Stimulated activated CD8-positive, alpha-beta memory T cell treated with anti-CD3 and anti-CD28 coated beads, Interleukin-4, amount 100 ng/mL, for 1 hour (primary cell): ENCODE measurements at places on chromosomes 1 and 21.

GRCh38 chr1:220203816-220204215 is 68.4 kb downstream of the RAB3GAP2 start:
- no peak for DNase-seq

GRCh38 chr1:59972216-59972927 is 45.8 kb upstream of the CYP2J2 start:
- no peak for DNase-seq

GRCh38 chr1:245901037-245901436 is 606.0 kb downstream of the SMYD3 start:
- no peak for DNase-seq

DNA sequence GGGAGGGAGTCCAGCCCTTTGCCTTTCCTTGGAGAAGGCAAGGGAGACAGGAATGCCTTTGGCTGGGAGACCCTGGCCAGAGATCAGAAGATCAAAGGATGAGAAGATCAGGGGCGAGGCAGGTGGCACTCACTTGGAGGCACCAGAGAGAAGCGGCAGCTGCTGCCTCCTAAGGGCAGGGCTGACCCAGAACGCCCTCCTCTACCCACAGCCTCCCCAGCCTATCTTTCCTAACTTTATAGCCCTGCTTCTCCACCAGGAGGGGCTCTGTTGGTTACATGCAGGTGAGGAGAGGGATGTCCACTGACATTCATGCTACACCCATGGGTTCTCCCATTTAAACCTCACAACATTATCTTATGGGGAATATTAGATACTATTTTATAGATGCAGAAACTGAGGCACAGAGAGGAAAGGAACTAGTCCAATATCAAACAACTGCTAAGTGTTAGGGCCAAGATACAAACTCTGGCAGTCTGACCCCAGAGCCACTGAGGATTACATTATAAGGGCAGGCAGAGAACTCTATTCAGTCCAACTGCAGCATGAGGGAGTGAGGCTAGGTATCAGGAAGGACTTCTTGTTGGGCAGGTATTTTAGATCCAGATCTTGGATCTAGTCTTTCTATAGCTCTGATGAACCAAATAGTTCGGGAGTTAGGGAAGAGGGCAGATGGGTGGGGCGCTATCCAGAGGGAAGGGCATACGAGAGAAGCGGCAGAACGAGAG is 19.9 kb downstream of the LGR6 start:
- DNase-seq, result no peak

GRCh38 chr1:56533621-56534020 is 45.7 kb downstream of the PLPP3 start:
- no peak for DNase-seq

- DNase-seq, result no peak
Measured at GRCh38 chr1:117147341-117147831, 25.8 kb upstream of the TRIM45 start.

DNA sequence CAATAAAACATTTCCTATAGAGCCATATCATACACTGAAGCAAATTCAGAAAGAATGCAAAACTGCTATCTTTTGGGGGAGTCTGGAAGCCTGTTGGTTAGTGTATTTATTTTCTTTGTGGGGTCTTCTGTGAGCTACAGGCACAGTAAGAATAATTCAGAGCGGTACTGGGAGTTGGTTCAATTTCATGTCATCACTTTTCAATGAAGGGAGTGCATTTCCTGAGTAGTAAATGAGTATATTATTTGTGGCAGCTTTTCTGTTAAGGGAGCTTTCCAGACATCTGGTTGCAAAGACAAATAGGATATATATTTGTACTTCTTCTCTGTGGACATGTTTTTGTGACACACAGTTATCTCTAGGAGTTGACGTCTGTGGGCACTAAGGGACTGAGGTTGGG is 130.6 kb downstream of the HUNK start:
- no peak for DNase-seq

DNA sequence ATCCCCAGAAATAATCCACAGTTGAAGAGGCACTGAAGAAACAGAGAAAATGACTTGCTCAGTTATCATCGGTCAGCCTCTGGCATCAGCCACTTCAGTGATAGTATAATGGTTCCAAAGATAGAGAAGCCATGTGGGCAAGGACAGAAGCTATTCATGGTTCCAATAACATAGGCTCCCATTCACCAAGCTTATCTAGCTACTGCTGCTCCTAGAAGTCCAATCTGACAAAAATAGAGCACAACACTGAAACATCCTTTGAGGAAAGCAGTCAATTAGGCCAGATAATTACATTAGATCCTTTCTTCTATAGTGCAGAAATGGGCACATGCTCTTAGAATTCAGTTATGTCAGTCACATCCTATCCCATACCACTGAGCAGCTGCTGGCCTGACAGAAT is 33.5 kb upstream of the CRB1 start:
- DNase-seq, result no peak

DNA sequence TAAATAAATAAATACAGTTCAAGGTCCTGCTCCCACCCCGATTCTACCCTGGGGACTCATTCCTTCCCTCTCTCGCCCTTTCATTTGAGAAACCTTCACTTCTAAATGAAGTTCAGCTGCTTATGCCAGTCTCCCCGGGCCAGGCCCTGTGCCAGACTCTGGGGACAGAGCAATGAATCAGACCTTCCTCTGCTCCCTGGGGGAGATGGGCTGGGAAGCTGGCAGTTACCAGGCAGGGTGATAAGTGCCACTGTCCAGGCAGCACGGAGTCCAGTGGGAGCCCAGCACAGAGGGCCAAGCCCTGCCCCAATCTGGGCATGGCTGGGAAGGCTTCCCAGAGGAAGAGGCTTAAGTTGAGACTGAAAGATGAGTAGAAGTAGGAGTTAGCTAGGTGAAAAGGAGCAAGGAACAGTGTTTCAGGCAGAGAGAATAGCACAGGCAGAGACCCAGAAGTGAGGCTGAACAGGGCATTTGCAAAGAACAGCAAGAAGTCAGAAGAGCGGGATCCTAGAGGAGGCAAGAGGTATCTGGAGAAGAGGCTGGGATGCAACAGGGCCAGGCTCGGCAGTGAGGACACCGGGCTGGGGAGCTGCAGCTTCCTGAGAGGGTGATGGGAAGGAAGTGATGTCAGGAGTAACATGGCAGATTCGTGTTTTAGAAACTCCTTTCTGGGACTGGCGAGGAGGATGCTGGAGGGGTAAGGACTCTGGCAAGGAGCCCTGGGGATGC is 13.5 kb downstream of the KCNQ4 start:
- no peak for DNase-seq

DNA sequence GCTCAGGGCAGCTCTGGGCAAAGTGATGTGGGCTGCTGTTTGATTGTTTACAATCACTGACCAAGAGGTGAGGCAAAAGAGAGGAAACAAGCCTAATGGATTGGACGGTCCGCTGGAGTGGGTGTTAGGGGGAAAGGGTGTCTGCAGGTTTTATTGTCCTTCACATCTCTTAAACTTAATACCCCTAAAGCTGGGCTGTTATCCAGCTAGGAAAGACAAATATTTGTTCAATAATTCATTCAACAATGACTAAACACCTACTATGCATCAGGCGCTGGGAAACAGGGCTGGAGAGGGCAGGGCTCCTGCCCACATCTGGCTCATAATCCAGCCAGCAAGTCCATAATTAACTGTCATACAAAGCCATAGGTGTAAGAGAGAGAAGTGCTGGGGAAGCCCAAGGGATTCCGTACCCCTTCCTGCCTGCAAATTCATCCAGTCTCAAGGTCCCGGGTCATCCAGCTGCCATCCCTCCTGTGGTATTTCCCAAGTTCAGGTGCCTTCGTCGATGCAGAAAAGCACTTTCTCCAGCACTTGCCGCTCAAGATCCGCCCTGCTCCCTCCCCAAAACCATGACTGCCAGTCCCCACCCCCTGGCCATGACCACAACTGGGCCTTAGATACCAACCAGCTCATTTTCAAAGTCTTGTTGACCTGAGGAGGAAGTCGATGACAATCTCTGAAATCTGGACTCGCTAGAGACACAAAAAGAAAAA is 10.7 kb downstream of the TMEM63A start:
- no peak for DNase-seq

DNA sequence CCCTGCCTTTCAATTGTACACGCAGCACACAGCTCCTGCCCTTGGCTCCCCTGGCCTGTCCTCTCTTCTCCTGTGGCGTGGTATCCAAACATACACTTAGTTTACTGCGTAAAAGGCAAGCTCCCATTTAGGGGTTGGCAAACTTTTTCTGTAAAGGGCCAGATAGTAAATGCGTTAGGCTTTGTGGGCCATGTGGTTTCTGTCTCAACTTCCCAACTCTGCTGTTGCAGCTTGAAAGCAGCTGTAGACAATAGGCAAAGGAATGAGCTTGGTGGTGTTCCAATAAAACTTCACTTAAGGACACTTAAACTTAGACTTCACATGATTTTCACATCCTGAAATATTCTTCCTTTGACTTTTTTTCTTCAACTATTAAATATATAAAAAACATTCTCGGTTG is 63.3 kb downstream of the RHOU start:
- no peak for DNase-seq

DNA sequence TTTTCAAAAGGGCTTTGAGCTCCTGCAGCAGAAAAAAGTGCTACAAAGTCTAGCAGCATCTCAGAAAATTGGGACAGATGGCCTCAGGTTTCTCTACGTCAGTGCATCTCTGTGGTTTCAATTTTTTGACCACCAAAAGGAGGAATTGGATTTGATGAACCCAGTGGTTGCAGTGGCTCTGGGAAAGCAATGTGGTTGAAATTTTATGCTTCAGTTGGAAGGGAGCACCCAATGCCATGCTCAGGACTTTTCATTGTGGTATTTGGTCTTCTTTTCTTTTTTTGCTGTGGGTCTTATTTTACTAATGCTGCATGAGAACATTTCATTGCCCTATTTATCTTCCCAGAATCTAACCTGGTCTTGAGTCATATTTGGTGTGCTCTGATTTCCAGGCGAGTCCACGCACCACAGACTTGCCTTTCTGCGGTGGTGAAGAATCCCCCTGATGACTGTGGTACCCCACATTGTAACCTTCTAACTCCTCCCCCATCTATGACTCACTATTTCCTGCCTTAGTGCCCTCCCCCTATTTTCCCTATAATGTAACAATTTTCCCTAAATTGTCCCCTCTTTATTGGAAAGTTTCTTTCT is 56.7 kb downstream of the S1PR1 start:
- no peak for DNase-seq

GRCh38 chr1:64942118-64942517 is 24.2 kb downstream of the JAK1 start:
- DNase-seq, result no peak

DNA sequence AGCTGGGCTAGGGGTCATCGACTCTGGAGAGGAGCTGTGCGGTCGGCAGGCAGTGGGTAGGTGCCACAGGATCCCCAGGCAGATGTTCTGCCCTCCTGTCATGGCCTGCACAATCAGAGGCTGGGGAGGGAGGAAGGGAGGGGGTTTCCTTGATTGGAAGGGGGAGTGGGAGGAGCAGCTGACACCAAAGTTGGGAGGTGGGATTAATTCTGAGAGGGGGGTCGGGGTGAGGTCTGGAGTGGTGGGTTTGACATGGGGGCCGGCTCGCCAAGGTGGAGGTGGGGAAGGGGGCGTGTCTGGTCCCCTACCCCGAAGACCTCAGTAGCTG is 651 bp upstream of the HPCA start:
- DNase-seq, result no peak

GRCh38 chr1:169129109-169129784 is 22.8 kb downstream of the ATP1B1 start:
- DNase-seq, result no peak

GRCh38 chr1:91850708-91851107 is 35.2 kb downstream of the TGFBR3 start:
- no peak for DNase-seq

GRCh38 chr1:184768467-184768866 is 13.8 kb upstream of the EDEM3 start:
- no peak for DNase-seq

DNA sequence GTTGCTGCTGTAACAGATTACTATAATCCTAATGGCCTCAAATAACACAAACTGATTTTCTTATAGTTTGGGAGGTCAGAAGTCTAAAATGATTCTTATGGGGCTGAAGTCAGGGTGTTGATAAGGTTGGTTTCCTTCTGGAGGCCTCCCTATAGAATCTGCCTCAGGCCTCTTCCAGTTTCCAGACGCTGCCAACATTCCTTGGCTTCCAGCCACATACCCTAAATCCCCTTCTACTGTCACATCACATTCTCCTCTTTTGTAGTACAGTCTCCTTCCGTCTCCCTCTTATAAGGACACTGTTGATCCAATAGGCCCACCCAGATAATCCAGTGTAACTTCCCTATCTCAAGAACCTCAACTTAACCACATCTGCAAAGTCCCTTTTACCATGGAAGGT is 145.3 kb upstream of the NCAM2 start:
- DNase-seq, result no peak

DNA sequence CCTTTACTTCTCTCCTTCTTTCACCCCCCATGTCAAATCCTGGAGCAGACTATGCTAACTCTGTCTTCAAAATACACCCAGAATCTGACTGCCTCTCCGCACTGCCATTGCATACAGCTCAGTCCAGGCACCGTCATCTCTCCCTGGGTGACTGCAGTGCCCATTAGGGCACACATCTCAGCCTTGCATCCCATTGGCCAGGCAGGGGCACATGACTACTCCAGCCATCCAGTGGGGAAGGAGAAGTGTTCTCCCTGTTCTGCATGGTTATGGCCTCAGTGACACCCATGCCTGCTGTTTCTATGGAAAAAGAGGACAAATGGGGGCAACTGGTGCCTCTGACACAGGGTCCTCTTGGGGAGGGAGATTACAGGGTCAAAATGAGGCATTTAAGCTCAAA is 270.5 kb downstream of the MATN1 start:
- no peak for DNase-seq

- DNase-seq, result no peak
Measured at GRCh38 chr21:21788591-21788990, 790.4 kb downstream of the NCAM2 start.

- no peak for DNase-seq
Measured at GRCh38 chr1:40860706-40861223, 1.4 kb downstream of the CITED4 start.

- no peak for DNase-seq
Measured at GRCh38 chr1:217027403-217028080, 304.3 kb upstream of the ESRRG start.

DNA sequence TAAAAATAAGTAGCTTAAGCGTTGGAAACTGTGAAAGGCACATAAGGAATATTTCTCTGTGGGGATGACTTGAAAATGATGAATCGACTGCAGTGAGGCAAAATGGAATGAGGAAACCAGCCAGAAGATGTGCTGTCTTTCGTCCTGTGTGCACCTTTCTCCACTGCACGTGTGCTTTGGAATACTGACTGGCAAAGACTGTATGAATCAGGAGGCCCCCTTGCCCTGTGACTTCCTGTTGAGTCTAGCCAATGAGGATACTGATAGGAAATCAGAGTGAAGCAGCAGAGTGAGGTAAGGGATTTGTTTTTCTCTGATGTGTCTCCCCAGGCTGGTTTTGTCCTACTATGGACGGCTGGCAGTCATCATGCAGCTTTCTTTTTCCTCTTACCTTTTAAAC is 118.2 kb upstream of the ADGRL4 start:
- DNase-seq, result no peak

DNA sequence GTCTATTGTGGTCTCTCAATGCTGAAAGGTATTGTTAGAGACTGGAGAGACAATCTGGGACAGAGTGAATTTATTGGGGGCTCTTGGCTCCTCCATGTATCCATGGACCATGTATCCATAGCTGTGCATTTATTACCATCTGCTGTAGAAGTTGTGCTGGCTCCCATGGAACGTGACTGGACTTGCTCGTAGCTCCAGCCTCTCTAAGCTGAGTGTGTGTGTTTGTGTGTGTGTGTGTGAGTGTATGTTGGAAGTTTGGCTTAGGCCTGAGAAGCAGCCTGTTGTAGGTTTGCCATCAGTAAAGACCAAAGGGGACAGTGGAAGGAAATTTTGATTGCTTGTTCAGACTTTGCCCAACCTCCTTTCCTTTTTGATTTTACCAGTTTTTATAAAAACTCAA is 105.7 kb upstream of the USP24 start:
- no peak for DNase-seq

- no peak for DNase-seq
Measured at GRCh38 chr21:46120301-46121285, 22.7 kb downstream of the COL6A2 start.
